ENCODE measurements at places on chromosomes 16 and 17.

GRCh38 chr17:74649909-74650308 lies 26.4 kb upstream of the CD300E start:
- DNase-seq = no peak

DNA sequence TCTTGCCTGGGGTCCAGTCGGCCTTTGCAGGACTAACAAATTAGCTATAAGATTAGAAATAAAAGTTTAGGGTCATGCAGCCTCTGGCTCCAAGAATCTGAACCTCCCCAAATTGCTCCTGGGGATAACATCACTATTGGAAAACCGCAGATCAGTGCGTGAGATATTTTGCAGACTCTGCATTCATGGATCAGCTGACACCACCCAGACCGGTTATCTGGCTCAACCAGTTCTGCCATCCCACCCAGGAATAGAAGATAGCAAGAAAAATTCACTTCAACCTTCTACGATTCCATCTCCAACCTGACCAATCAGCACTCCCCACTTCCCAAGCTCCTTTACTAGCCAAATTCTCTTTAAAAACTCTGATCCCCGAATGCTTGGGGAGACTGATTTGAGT lies 4.3 kb upstream of the PGS1 start:
- DNase-seq = no peak

DNA sequence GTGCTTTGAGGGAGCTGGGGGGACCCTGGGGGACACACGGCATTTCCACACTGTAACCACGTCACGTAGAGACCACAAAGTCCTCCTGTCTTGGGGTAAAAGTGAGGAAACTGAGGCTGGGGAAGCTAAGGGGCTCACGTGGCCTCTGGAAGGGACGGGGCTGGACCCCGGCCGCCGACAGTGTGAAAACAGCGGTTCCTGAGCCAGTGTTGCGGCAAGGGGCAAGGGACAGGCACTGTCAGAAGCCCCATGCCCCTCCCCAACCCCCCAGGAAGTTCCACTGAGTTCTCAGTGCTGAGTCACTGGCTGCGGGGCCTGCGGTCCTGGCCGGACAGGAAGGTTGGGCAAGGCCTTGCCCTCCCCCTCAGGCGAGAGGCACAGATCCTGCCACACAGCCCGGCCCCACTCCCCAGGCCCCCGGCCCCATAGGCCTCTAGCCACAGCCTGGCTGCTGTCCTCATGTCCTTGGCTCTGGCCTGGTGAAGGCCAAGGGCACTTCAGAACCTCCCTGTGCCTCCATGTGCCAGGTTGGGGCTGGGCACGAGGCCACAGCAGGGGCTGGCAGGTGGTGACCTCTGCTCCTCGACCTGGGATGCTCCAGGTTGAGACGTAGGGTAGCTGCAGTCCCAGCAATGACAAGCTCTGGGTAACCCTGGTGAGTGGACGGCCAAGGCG lies 5.0 kb upstream of the CCDC57 start:
- DNase-seq = no peak

DNA sequence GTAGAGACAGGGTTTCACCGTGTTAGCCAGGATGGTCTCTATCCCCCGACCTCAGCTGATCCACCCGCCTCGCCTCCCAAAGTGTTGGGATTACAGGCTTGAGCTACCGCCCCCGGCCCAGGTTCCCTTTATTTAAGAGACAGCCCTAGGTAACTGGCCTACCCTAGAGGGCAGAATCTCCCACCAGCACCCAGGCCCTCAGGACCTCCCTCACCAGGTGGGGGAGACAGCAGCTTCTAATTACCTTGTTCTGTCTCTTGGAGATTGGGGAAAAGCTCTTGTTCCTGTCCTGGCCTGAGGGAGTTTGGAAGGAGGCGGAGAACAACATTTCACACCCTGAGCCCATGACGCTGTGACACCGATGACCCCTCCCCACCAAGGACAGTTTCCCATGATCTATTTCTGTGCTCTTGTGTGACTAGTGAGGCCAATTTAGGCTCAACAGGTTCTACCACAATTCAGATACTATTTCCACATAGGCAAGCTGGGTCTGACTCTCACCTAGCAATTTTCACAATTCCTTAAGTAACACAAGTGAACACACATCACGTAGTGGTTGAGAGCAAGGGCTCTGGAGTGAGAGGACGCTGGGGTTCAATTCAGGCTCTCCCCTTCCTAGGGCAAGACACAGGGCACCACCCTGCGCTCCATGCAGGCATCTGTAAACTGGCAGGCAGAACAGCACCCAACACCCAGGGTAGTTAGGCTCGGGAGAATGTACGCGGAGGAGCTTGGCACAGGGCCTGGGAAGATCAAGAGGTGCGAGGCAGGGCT lies 20.4 kb downstream of the HDAC5 start:
- no peak for DNase-seq

- no peak for DNase-seq
These were observed 105.8 kb upstream of the SDK2 start for GRCh38 chr17:73749928-73750605.

- DNase-seq = no peak
These were observed 26.6 kb upstream of the GINS3 start for GRCh38 chr16:58365623-58366022.

DNA sequence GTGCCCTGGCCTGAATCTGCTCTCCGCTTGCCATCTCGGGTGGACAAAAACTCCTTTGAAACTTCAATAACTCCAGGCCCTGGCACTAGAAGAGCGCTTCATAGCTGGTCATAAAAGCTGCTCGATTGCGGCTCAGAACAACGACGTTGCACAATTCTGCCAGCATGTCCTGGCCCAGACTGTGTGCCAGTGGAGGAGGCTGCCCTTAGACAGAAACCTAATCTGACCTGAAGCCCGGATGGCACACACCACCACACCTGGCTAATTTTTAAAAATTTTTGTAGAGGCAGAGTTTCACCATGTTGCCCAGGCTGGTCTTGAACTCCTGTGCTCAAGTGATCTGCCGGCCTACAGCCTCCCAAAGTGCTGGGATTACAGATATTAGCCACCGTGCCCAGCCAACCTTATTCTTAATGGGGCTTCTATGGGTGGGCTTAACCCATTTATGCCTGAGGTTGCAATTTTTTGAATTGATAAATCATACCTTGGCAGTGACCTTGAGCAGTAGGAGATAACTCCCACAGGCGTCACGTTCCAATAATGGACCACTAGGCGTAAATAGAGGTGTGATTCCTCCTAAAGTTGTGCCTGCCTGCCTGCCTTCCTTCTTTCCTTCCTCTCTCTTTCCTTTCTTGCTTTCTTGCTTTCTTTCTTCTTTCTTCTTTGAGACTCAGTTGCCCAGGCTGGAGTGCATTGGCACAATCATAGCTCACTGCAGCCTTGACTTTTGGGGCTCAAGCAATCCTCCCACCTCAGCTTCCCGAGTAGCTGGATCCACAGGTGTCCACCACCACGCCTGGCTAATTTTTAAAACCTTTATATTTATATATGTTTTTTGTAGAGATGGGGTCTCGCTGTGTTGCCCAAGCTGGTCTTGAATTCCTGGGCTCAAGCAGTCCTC lies 1.1 kb upstream of the PPL start:
- no peak for DNase-seq

DNA sequence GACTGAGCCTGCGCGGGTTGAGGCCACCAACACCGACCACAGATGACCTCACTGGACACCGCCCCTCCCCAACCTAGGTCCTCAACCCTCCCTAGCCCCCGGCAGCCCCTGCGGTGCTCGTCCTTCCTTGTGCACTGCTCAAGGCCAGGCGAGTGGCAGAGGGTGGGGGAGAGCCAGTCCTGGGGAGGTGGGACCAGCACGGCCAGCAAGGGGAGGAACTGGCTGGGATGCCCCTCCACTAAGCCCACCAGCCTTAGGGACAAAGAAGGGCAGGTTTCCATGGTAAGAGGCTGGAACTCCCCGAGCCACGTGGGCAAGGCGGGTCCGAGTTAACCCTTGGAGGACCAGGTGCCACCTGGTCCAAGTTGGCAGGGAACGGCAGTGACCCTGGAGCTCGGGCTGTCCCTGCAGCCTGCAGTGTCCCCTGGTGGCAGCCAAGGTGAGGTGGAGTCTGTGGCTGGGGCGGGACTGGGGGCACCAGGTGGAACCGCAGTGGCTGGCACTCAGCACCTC lies 9.2 kb downstream of the FSCN2 start:
- no peak for DNase-seq

- no peak for DNase-seq
These were observed 8.7 kb downstream of the CLEC19A start for GRCh38 chr16:19294156-19294649.

- DNase-seq = no peak
These were observed 17.3 kb upstream of the LASP1NB start for GRCh38 chr17:38907930-38908675.

GRCh38 chr17:45230787-45231480 lies 9.2 kb downstream of the FMNL1 start:
- no peak for DNase-seq

GRCh38 chr17:16272111-16272840 lies 55.3 kb downstream of the PIGL start:
- no peak for DNase-seq

DNA sequence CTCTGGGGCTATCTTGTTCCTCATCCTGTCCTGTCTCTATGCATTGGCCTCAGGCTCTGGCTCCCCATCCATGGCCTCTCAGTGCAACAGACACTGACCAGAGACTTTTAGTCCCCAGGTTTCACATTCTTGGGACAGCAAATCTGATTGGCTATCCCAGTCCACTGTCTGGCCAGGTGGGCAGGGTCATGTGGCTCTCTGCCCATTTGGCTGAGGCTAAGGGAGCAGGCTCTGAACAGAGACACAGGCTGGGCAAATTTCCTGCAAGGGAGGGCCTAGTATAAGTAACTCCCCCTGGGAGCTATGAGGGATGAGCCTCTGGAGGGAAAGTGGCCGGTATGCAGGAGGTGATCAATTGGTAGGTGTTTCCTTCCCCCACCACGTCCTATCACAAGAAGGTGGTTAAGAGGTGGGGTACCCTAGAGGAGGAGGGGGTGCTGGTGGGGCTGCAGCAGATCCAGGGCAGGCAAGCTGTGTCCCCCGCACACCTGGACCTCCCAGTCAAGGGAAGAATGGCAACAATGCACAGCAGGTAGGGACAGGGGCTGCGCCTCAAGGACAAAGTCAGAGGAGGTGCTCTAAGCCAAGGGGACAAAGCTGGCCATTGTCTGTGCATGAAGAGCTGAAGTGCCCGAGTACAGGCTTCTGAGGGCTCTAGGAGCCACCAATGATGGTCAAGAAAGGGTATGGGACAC lies 13.2 kb downstream of the XYLT2 start:
- no peak for DNase-seq

DNA sequence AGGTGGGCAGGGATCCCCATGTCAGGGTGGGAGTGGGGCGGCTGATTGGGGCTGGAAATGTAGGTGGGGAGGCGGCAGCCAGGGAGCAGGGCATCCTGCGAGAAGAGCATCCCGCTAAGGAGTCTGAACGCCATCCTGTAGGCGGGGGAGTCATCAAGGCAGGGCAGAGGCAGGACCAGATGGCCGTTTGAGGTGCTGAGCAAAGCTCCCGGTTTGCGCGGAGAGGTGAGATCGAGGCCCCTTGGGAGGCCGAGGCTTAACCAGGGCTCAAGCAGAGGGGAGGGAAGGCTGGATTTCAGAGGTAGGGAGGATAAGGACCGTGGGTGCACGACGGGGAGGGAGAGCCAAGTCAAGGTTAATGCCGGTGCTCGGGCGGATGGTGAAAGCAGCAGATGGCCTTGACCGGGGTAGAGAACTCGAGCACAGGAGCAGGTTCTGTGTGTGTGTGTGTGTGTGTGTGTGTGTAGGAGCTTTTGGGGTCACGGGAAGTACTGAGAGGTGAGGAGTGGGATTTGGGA lies 472 bp upstream of the NME2 start:
- DNase-seq = no peak

- DNase-seq = no peak
These were observed 39.2 kb downstream of the CEP112 start for GRCh38 chr17:66152756-66153155.

DNA sequence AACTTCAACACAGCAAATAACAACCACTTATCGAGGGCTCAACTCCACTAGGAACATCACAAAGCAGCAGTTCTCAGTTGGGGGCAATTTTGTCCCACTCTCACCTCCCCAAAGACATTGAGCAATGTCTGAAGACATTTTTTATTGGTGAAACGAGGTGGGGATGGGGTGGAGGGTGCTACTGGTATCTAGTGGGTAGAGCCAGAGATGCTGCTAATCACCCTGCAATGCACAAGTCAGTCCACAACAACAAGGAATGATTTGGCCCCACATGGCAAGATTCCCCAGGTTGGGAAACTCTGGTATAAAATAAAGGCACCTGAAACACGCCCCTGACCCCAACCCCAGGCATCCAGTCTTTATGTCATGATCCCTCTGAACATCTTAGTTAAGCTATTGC lies 33.3 kb downstream of the TLE7 start:
- no peak for DNase-seq

- peak; percentile 81 for DNase-seq
These were observed 25.5 kb upstream of the ALKBH5 start for GRCh38 chr17:18158022-18158600.

GRCh38 chr16:78994135-78994745 lies 606.3 kb downstream of the MAF start:
- no peak for DNase-seq

GRCh38 chr17:78970834-78971755 lies 8.6 kb downstream of the LGALS3BP start:
- DNase-seq = peak; percentile 62

- no peak for DNase-seq
These were observed 7.8 kb upstream of the CAMKK1 start for GRCh38 chr17:3900646-3901045.

- no peak for DNase-seq
These were observed 217.4 kb upstream of the FOXF1 start for GRCh38 chr16:86292942-86293341.

- DNase-seq = no peak
These were observed 301.0 kb downstream of the CPPED1 start for GRCh38 chr16:12502676-12503075.

- DNase-seq = no peak
These were observed 64.0 kb downstream of the MRM1 start for GRCh38 chr17:36665417-36665816.

GRCh38 chr17:61335845-61336655 lies 63.6 kb upstream of the TBX2 start:
- DNase-seq = no peak

- no peak for DNase-seq
These were observed at the start of gene CA7 for GRCh38 chr16:66844342-66845079. TSS of gene CA7 (plus strand) at chr16:66844414. CDS start at chr16:66844488, 74 bp downstream.

DNA sequence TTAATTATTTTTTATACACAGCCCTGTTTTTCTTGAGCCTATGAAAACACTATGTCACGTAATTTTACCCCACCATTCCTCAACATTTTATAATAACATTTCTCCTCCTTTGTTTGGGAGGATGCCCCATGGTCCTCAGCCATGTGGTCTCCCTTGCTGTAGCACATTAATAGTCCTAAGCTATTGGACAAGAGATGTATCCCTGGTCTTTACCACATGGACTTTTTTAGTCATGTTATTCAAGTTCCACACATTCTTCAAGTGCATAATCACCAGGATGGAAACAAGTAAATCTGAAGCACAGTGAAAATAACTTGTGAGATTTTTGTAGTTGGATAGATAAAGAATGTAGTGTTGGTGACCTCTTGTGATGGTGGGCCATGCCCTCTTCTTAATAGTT lies 2.0 kb upstream of the KRTAP2-3 start:
- no peak for DNase-seq

DNA sequence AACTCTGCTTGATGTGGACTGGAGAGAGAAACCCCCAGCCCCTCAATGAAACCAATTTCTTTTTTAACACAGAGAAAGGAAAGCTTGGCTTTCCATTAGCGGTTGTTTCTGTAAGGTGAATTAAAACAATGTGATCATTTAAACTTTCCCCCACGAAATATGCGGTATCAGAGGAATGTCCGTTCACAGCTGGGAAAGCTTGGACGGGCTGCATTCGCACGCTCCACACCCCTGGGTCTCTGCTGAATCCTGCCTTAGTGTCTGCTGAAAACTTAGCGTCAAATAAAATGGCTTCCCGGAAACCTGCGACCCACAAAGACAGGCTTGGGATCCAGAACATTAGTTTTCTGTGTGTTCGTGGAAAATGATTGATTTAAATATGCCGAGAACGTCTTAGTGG lies 71.7 kb downstream of the C16orf95 start:
- no peak for DNase-seq

All from stimulated activated CD8-positive, alpha-beta memory T cell treated with anti-CD3 and anti-CD28 coated beads, Interleukin-4, amount 100 ng/mL, for 1 hour (primary cell).